ENCODE measurements at places on chromosomes 5 and 9.
A peak's percentile ranks its signal among the peaks of the same experiment; 100 is the strongest.

DNA sequence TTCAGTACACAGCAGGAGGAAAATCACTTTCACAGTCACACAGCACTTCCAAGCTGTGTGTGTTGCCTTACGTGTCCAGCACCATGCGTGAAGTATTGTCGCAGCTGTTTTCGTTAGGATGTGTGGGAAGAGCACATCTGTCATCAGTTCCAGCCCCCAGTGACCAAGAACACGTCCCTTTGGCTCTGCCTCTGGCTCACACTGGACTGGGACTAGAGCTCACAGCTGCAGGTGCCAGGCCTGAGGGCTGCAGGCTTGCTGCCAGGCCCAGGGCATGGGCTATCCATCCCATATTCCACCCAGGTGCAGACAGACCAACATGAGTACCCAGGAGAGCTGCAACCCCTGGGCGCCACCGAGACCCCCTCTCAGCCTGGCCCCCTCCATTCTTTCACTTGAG lies 60.5 kb upstream of the ANKRD33B start:
- DNase-seq: no peak

DNA sequence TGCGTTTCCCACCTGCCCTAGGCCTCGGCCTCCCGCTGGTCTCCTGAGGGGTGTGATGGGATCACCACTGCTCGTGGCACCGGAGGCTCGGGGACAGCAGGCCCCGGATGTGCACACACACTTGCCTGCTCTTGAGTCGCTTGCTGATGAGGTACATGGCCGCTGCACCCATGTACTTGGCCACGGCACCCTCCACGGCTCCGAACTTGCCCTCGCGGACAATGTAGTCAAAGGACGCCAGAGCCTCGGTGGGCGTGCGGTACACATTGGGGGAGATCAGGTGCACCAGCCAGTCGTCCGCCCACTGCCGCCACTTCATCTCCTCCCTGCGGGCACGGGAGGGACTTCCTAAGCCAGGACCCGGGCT lies 4.7 kb downstream of the PTGES2 start:
- no peak for DNase-seq

DNA sequence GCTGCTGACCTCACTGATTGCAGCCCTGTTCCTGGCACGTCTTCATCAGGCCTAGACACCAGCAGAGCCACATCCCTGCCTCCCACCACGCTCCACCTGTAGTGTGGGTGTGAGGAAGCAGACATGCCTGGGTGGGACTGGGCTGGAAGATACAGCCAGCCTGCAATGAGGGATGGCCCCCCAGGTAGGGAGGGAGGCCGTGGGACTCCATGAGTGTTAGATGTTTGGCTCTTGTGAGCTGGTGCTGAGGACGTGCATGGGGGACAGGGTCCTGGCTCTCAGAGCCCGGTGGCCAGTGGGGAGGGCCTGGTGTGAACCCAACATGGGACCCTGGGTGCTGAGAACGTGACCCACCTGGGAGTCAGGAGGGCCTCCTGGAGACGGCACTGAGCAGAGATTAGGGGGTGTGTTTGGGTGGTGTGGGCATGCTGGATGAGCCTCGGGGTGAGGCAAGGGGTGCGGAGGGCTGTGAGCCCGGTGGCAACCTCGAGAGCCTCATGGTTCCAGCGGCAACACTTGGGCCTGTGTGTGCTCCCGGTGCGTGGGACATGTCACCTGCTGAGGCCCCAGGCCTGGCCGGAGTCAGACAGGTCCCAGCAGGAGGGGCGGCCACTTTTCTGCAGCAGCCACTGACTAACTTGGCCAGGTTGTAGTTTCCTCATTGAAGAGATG lies 87.6 kb downstream of the PHF2 start:
- DNase-seq: no peak

- DNase-seq: peak; percentile 17
Observed at GRCh38 chr5:21663082-21663481, 1190.1 kb downstream of the CDH12 start.

DNA sequence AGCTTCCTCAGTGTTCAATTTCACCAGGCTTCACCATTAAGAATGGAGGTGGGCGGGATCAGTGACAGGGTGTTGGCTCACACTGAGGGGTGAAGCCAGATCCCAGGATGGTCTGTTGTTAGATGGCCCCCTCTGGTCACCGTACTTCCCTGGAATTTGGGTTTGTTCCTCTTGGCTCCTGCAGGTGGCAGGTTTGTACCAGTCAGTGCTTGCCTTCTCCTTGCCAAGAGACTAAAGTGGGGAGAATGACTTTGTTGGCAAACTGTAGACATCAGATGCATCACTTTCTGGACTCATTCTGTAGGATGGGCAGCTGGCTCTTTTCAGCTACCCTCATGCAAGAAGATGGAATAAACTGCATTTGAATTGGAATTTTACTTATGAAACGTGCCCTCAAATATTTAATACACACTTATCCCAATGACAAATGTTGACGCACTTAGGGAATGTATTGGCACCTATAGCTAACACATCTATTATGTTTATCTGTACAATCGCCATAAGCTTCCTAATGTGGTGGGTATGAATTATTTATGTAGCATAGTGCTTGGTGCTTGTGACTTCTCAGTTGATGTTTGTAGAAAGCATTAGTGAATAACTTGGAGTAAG lies 31.4 kb upstream of the ANKRD55 start:
- peak; percentile 71 for DNase-seq

- DNase-seq: no peak
Observed at GRCh38 chr5:81949462-81949861, 22.4 kb upstream of the ATG10 start.

Data from A549 (cell line).